ENCODE measurements at places on chromosomes 4 and X.
A peak's percentile ranks its signal among the peaks of the same experiment; 100 is the strongest.

DNA sequence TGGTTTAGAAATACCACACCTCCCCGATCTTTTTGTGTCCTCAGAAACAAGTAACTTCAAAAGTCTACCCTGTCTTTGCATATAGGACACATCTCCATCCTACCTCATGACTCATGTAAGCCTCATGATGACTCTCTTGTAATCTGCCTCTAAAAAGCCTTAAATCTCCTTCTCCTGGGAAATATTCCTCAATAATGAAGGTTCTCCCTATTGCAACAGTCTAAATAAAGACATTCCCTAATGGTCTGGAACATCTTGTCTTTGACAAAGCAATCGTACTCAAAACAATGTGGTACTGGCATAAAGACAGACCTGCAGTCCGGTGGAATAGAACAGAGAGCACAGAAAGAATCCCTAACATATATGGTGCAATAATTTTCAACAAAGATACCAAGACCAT is 257.7 kb downstream of the OPHN1 start:
- DNase-seq, result no peak

GRCh38 chr4:57048590-57049304 is 61.4 kb downstream of the IGFBP7 start:
- no peak for DNase-seq

- DNase-seq, result peak; percentile 48
These were observed at the start of gene MAMLD1 for GRCh38 chrX:150362599-150363481. TSS of gene MAMLD1 (plus strand) at chrX:150363317. CDS start at chrX:150445517, 82,200 bp downstream.

- DNase-seq, result no peak
These were observed 69.9 kb downstream of the CAMK2D start for GRCh38 chr4:113691676-113692075.

DNA sequence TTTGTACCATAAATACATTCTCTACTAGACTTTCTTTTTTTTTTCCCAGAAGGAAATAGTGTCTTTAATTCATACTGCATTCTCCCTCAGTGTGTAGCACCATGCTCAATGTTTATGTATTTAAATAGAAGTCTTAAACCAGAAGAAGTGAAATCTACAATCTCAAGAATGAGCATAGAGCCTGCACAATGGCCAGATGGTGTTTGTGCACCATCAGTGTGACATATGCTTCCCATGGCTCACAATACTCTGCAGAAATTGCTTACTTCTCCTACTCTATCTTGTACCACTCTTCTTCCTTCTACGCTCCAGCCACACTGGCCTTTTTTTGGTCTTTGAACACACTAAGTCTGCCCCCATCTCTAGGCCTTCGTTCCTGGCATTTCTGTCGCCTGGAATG is 2.6 kb upstream of the DOCK11 start:
- no peak for DNase-seq

- DNase-seq, result peak; percentile 31
These were observed at the start of gene PCDH10 for GRCh38 chr4:133148690-133149363. TSS of gene PCDH10 (plus strand) at chr4:133149294. CDS start at chr4:133150141, 847 bp downstream.

All from inflammatory macrophage treated with lipopolysaccharide for 1 hour (primary cell).